ENCODE measurements at places on chromosomes 16 and 17. TPM values are rescaled to one million over a fixed set of nuclear protein-coding genes. Genes with fewer than 3 reads are reported as not detected.

The KRT33A gene
- total RNA-seq: not detected

The ARHGAP44 gene
- 1.6 TPM for total RNA-seq

The KRTAP9-6 gene
- not detected for total RNA-seq

The C16orf74 gene
- total RNA-seq: 2.3 TPM

The PMFBP1 gene
- total RNA-seq: 0.61 TPM

The EPN2 gene
- total RNA-seq: 28.1 TPM

The PSKH1 gene
- 16.4 TPM for total RNA-seq

The PROCA1 gene
- total RNA-seq: 0.65 TPM

The GRAP gene
- total RNA-seq: 0.32 TPM

The SPATA22 gene
- 0.49 TPM for total RNA-seq

The OTOP2 gene
- total RNA-seq: not detected

The TRPV3 gene
- total RNA-seq: 0.73 TPM

The FBXO39 gene
- total RNA-seq: 0.97 TPM

The TEX14 gene
- total RNA-seq: under 0.01 TPM

The ZNF213 gene
- 11.7 TPM for total RNA-seq

The KRT17 gene
- total RNA-seq: 25.7 TPM

The GRAPL gene
- total RNA-seq: not detected

The SNAI3 gene
- not detected for total RNA-seq

The PLK1 gene
- 4.1 TPM for total RNA-seq

The COTL1 gene
- 109 TPM for total RNA-seq

The HS3ST3A1 gene
- total RNA-seq: 40.1 TPM

The NOTUM gene
- not detected for total RNA-seq

The MSLN gene
- not detected for total RNA-seq

The HOXB3 gene
- 13.0 TPM for total RNA-seq

The PLD6 gene
- 5.0 TPM for total RNA-seq

The FAM20A gene
- total RNA-seq: 8.1 TPM

The ANKFN1 gene
- 1.6 TPM for total RNA-seq

The KRT31 gene
- not detected for total RNA-seq

The TAX1BP3 gene
- 160 TPM for total RNA-seq

The IRX3 gene
- total RNA-seq: 7.0 TPM

The SLFN5 gene
- total RNA-seq: 96.9 TPM
